ENCODE measurements at places on chromosomes 12 and 14. TPM values are rescaled to one million over a fixed set of nuclear protein-coding genes. Genes with fewer than 3 reads are reported as not detected.

Gene KITLG
- total RNA-seq = 0.08 TPM

DNA sequence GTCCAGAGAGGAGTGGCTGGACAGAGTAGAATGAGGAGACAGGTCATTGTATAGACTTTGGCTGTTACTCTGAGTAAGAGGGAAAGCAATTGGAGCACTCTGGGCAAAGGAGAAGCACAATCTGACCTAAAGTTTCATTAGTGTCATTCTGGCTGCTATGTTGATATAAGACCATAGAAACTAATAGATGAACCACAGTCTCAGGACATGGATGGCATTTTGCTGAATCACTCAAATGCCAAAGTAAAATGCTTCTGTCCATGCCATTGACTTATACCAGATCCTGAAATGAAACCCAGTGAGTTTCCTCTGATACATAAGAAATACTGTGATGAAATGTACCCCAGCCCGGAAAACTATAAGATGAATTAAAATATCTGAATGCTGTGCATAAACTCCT is 65.8 kb upstream of the COCH start:
- no peak for DNase-seq

DNA sequence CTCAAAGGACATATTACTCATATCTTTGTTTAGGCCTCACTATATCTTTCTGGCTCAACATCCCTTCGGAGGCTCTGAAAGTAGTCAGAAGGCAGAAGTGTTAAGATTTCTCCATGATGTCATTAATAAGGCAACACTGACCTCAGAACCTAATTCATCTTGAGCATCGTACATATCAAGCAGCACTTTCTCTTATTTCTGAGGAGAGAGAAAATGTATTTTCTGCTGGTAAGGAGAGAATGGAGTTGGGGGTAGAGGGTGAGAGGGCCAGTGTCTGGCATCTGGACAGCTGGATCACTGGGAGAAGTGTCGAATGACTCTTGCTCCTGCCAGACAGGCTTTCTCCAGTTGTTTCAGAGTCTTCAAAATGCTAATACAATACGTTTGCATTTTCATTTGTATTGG is 213.2 kb upstream of the PRICKLE1 start:
- DNase-seq = no peak

GRCh38 chr12:72207079-72207478 is 65.1 kb upstream of the TRHDE start:
- no peak for DNase-seq

GRCh38 chr14:103286968-103287850 is 46.8 kb upstream of the EIF5 start:
- no peak for DNase-seq

GRCh38 chr12:6946033-6946919 is 2.5 kb downstream of the C12orf57 start:
- peak; percentile 80 for DNase-seq

Gene GARIN6
- not detected for total RNA-seq

Gene CMTM5
- total RNA-seq = not detected

DNA sequence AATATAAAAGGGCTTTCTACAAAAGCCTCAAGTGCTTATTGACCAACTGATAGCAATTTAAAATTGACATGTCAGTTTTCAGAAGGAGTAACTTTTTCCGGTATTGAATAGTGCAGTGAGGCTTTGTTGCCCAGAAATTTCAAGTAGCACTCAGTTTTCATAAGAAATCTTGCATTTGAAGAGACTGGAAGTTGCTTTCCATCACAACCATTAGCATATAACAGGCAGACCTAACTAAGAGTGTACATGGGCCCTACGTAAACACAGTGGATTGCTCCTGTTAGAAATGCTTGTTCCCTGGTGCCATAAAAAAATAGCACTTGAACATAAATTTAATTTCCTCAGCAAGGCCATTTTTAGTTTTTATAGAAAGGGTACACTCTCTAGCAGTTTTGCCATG is 117.9 kb downstream of the TMTC2 start:
- DNase-seq = no peak

Gene IAPP
- total RNA-seq = not detected

- DNase-seq = no peak
Observed at GRCh38 chr12:30613119-30613830, 82.4 kb downstream of the IPO8 start.

GRCh38 chr14:22386924-22387775 is 201.9 kb downstream of the DAD1 start:
- no peak for DNase-seq

Gene DTX1
- 1.1 TPM for total RNA-seq

DNA sequence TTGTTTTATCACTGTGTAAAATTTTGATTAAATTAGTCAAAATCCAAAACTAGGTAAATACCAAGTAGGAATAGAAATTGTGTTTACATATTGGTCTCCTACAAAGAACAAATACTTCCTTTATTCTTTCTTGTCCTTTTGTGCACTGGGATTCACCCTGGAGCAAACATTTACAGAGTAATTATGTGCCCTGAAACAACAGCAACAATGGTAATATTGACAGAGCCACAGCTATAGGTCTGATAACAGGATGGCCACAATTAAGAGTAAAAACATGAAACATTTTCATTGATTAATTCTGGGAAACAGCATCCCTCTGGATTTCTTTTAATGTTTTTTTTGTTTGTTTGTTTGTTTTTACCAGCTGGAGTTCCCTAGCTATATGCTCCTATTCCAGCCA is 61.2 kb downstream of the SLC38A6 start:
- DNase-seq = no peak

- no peak for DNase-seq
Observed at GRCh38 chr12:67760586-67761275, 112.2 kb downstream of the DYRK2 start.

Gene HOXC6
- total RNA-seq = not detected

- DNase-seq = no peak
Observed at GRCh38 chr12:133120385-133121191, 9.5 kb downstream of the ZNF891 start.

Gene TMEM233
- total RNA-seq = not detected

DNA sequence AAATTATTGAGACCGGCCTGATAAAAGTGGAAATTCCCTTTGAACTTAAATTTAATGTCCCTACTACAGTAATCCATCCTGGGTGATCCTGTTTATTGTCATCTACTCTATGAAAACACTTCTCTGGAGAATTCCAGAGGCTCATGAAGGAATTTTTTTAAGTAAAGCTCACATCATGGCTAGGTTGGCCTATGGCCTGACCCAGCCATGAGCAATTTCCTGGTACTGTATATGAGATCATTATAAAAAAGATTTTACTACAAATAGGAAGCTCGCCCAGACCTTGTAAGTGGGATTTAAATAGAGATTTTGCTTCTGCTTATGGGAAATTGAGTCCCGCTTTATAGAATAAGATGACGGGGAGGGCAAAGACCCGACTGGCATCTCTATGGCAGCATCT is 215.5 kb downstream of the DPF3 start:
- DNase-seq = no peak

Gene TDRD9
- 0.54 TPM for total RNA-seq

DNA sequence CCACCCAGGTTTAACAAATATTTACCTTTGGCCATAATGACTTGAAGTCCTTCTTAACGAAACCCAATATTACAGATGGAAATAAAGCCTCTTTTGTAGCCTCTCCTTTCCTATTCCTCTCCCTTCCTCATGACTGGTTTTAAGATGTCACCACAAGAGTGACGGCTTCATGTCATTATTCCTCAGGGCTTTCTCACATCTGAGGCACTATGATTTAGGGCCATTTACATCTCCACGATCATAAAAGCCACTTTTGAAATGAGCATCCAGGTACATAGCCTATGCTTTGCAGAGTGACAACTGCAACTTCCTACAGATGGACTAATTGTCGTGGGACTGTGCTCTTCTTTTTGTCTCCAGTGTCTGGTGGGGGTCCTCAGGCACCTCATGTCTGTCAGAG is 32.3 kb upstream of the DACT1 start:
- DNase-seq = no peak

Gene CARMIL3
- 0.43 TPM for total RNA-seq

DNA sequence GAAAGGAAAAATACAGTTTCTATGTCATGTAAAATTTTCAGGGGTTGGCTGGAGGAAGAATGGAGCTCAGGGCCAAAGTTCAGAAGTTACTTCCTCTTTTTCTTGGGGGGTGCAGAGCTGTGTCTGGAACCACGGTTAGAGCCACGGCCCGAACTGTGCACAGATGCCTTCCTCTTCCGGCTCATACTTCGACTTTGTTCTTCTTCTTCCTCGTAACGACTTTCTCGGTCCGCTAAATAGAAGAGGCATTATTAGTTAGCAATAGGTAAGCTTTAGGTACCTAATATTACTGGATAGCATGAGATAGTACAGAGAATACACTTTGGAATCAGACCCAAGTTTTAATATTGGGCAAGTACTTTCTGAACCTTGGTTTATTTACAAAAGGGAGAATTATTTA is 31.2 kb downstream of the SUPT16H start:
- no peak for DNase-seq

DNA sequence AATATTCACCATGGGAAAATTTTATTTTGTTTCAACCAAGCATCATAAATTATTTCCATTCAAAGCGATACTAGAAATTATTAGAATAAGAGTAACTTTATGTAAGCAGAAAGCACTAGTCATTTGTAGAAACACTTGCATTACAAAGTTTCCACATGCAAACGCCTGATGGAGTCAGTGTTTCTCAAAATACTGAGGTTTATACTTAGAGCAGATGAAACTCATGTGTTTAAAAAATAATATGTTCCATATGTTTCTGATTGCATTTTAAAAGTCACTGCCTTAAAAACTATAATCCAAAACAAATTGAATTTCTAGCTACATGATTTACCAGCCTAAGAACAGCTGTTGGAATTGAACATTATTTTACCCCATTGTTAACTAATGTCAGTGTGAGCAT is 1246.4 kb downstream of the SLC16A7 start:
- DNase-seq = no peak

DNA sequence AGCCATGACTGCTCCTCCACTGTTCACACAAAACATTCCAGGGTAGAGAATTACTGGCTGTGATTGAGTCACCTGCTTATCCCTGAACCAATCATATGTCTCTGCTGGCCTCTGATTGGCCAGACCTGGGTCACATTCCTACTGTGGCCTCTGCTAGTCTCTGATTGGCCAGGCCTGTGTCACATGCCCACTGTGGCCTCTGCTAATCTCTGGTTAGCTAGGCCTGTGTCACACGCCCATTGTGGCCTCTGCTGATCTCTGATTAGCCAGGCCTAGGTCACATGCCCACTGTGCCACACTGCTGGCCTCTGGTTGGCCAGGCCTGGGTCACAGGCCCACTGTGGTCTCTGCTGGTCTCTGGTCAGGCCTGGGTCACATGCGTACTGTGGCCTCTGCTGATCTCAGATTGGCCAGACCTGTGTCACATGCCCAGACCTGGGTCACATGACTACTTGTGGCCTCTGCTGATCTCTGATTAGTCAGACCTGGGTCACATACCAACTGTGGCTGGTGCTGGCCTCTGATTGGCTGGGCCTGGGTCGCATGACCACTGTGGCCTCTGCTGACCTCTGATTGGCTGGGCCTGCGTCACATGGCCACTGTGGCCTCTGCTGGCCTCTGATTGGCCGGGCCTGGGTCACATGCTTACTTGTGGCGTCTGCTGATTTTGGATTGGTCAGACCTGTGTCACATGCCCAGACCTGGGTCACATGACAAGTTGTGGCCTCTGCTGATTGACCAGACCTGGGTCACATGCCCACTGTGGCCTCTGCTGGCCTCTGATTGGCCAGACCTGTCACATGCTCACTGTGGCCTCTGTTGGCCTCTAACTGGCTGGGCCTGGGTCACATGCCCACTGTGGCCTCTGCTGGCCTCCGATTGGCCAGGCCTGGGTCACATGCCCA is 251.6 kb downstream of the SLC15A4 start:
- DNase-seq = no peak

Gene REC8
- total RNA-seq = 29.2 TPM

DNA sequence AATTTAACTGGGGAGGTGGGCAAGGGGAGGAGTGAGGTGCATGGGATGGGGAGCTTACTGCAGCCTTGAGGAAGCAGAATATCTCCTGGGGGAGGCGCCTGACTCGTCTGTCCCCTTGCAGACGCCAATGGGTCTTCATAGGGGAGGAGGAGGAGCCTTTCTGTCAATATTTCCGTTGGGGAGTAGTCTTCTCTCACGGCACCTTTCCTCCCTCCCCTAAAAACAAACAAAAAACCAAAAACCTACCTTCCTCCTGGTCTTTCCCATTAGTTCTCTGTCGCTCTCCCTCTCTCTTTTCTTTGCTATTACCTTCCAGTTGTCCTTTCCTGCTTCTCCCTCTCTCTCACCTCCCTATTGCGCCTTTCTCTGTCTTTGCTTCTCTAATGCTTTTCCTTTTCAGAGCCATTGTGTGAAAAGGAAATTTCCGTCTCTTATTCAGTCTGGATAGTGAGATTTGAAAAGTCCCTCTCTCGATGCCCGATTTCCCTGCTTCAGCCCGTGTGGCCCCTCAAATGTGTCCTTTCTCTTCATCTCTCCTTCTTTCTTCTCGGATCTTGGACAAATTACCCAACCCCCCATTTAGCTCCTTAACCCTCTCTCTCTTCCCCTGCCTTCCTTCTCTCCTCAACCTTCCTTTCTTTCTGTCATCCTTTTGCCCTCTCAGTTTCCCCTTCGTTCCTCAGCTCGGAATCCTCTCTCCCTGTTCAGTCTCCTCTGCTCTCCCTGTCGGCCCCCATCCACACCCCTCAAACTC is 5.9 kb downstream of the GPR84 start:
- peak; percentile 61 for DNase-seq

- DNase-seq = no peak
Observed at GRCh38 chr14:70789361-70789760, 20.0 kb downstream of the MAP3K9 start.

- no peak for DNase-seq
Observed at GRCh38 chr12:25014961-25015360, 66.1 kb upstream of the BCAT1 start.

GRCh38 chr14:101398011-101398410 is 163.3 kb upstream of the DIO3 start:
- DNase-seq = no peak

- DNase-seq = no peak
Observed at GRCh38 chr14:105476831-105477659, 2.4 kb downstream of the CRIP2 start.

DNA sequence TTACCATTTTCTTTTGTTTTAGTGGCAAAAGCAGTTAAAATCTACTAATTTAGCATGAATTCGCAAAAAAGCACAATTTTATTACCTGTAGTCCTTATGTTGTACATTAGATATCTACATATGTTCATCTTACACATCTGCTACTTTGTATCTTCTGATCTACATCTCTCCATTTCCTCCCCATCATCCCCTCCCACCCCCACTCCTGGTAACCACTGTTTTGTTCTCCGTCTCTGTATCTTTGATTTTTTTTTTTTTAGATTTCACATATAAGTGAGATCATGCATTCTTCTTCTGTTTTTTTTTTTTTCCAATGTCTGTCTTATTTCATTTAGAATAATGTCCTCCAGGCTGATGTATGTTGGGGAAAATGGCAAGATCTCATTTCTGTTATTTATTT is 922.7 kb downstream of the VRK1 start:
- DNase-seq = no peak

Gene LLPH
- 51.7 TPM for total RNA-seq

Gene PLEKHG7
- not detected for total RNA-seq

Gene TEX52
- not detected for total RNA-seq

Data from activated naive CD8-positive, alpha-beta T cell treated with anti-CD3 and anti-CD28 coated beads for 36 hours (primary cell).